ENCODE measurements at places on chromosomes 12 and 14.
A peak's percentile ranks its signal among the peaks of the same experiment; 100 is the strongest.

DNA sequence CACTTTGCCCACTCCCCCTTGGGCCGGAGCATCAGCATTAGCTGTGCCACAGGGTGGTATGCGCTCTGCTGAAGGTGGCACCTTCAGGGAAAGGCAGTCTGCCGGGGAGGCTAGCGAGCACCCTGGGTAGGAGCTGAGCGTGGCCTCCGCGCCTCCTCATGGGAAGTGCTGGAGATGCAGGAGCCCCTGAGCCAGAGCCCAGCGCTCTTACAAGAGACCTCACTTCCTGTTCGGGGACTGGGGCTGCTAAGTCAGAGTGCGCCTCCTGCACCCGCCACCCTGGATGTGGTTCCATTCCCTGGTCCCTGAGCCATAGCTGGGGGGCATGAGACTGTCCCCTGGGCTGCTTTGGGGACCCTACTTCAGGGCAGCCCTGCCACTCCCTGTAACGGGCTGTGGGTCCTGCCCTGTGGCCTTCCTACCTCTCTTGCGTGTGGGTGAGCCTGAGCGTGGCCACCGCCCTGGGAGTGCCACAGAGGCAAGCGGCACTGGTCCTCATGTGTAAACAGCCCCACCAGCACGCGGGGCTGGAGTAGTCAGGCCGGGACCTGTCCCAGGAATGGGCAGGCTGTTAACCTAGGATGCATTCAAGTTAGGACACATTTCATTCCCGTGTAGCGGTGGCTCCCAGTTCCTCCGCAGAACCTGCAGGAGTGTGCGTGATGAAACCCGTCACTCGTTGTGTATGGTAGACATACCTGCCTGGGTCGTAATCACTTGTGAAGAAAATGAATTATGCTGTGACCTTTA lies 19.4 kb downstream of the COA8 start:
- H3K4me3 ChIP-seq, result no peak overlapping the region
- no peaks in the 10 kb centered on the region for H3K27me3 ChIP-seq
- no peak overlapping the region for H3K27ac ChIP-seq
- peaks cover 35% of the 10 kb centered on the region for H3K36me3 ChIP-seq

- no peak overlapping the region for H3K4me3 ChIP-seq
- H3K4me1 ChIP-seq, result no peaks in the 10 kb centered on the region
- no peaks in the 10 kb centered on the region for H3K27me3 ChIP-seq
- H3K27ac ChIP-seq, result no peak overlapping the region
- no peak for DNase-seq
Observed at GRCh38 chr12:2634471-2634870, 160.3 kb upstream of the FKBP4 start.

GRCh38 chr14:77214216-77214615 lies 32.6 kb downstream of the TMEM63C start:
- H3K27me3 ChIP-seq, result no peaks in the 10 kb centered on the region
- H3K4me3 ChIP-seq, result no peak overlapping the region
- peaks cover 23% of the 10 kb centered on the region for H3K36me3 ChIP-seq
- no peak overlapping the region for H3K27ac ChIP-seq
- H3K4me1 ChIP-seq, result peaks cover 17% of the 10 kb centered on the region
- no peak for DNase-seq

DNA sequence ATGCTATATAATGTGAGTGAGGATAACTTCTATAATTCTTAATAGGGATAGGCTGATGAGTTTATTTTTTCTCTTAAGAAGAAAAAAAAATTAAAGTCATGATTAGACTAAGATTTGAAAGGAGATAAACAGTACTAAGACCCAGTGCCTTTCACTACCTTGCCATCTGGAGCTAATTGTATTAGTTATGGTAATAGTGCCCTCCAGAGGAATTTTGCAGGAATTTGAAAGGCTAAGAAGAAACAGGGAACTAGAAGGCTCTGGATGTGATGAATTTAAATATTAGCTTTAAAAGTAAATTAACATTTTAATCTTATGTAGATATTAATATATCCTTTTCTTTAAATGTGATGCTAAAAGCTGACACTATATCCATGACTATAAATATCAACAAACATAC lies 36.6 kb upstream of the PIK3C2G start:
- H3K27ac ChIP-seq, result no peak overlapping the region
- peak; percentile 68 for DNase-seq
- no peaks in the 10 kb centered on the region for H3K36me3 ChIP-seq
- H3K27me3 ChIP-seq, result no peaks in the 10 kb centered on the region
- no peak overlapping the region for H3K4me3 ChIP-seq

- H3K27ac ChIP-seq, result no peak overlapping the region
- no peak overlapping the region for H3K4me3 ChIP-seq
- DNase-seq, result no peak
- H3K27me3 ChIP-seq, result no peaks in the 10 kb centered on the region
Observed at GRCh38 chr14:88209273-88209672, 113.8 kb downstream of the KCNK10 start.

DNA sequence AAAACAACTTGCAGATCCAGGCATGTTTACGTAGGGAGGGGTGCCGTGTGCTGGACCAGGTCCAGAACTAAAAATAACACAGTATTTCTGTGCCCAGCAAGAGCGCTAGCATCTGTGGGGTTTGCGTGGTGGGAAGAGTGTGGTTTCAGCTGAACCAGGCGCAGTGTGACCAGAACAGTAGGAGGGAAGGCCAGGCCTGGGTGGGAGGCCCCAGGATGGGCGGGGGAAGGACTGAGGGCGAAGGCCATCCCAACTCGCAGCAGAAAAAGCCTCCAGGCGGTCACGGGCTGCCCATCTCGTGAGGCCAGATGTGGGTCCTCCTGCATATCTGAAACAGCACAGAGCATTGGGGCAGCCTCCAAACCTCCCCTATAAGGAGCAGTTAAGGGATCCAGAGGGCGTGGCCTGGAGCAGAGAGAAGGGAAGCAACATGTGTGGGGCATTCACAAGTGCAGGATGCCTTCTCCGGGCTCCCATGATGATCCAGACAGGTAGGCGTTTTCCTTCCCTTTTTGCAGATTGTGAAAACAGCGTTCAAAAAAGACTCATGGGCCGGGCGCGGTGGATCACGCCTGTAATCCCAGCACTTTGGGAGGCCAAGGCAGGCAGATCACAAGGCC lies 17.8 kb upstream of the CD9 start:
- no peak overlapping the region for H3K4me3 ChIP-seq
- peak overlapping the region; percentile 79 for H3K27ac ChIP-seq
- peaks cover 36% of the 10 kb centered on the region for H3K4me1 ChIP-seq

GRCh38 chr12:6695313-6696045 lies 5.1 kb downstream of the PIANP start:
- H3K4me3 ChIP-seq, result no peak overlapping the region
- no peak for DNase-seq
- peaks cover 16% of the 10 kb centered on the region for H3K4me1 ChIP-seq
- H3K27me3 ChIP-seq, result peaks cover 5% of the 10 kb centered on the region

GRCh38 chr12:130557886-130558765 lies 158.0 kb downstream of the RIMBP2 start:
- peaks cover 2% of the 10 kb centered on the region for H3K36me3 ChIP-seq
- H3K27me3 ChIP-seq, result no peaks in the 10 kb centered on the region
- DNase-seq, result no peak

- H3K36me3 ChIP-seq, result peaks cover 3% of the 10 kb centered on the region
- no peaks in the 10 kb centered on the region for H3K27me3 ChIP-seq
- H3K4me3 ChIP-seq, result no peak overlapping the region
- H3K27ac ChIP-seq, result peak overlapping the region; percentile 40
- DNase-seq, result no peak
Observed at GRCh38 chr12:2358986-2359658, 306.3 kb downstream of the CACNA1C start.

DNA sequence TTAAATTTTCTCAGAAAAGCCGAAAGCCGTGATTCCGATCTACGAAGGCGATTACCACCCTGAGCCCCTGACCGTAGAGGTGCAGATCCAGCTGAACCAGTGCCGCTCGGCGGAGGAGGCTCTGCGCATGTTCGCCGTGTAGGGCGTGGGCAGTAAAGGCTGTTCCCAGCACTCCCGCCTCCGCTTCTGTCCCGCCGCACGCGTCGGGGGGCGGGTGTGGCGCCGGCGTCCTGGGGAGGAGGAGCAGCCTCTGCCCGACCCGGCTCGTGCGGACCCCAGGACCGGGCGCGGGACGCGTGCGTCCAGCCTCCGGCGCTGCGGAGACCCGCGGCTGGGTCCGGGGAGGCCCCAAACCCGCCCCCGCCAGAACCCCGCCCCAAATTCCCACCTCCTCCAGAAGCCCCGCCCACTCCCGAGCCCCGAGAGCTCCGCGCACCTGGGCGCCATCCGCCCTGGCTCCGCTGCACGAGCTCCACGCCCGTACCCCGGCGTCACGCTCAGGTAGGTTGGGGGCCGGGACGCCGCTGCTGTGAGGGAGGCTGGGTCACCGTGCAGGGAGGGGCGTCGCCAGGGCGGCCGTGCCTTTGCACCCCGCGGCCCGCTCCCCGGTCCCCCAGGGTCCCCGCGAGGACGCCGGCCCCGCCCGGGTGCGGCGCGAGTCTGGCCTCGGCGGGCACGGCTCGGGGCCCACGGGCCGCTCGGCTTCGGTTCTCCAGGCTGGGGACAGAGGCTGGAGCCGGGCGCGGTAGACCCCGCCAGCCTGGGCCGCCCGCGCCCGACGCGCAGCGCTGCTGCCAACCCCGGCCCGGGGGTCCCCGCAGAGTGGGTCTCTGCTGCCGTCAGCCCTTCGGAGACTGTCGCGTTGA lies at the start of gene B3GNT4:
TSS of gene B3GNT4 (plus strand) at position 409 of the 866 bp plus-strand sequence. CDS start 910 bp downstream, outside the sequence.
- peaks cover 24% of the 10 kb centered on the region for H3K4me1 ChIP-seq
- H3K27me3 ChIP-seq, result peaks cover 39% of the 10 kb centered on the region
- DNase-seq, result peak; percentile 41
- no peak within 1 kb of the TSS for H3K27ac ChIP-seq

GRCh38 chr14:71060825-71061455 lies 153.7 kb downstream of the PCNX1 start:
- peaks cover 6% of the 10 kb centered on the region for H3K36me3 ChIP-seq
- no peak for DNase-seq
- no peak overlapping the region for H3K27ac ChIP-seq
- no peak overlapping the region for H3K4me3 ChIP-seq
- no peaks in the 10 kb centered on the region for H3K4me1 ChIP-seq
- no peaks in the 10 kb centered on the region for H3K27me3 ChIP-seq

DNA sequence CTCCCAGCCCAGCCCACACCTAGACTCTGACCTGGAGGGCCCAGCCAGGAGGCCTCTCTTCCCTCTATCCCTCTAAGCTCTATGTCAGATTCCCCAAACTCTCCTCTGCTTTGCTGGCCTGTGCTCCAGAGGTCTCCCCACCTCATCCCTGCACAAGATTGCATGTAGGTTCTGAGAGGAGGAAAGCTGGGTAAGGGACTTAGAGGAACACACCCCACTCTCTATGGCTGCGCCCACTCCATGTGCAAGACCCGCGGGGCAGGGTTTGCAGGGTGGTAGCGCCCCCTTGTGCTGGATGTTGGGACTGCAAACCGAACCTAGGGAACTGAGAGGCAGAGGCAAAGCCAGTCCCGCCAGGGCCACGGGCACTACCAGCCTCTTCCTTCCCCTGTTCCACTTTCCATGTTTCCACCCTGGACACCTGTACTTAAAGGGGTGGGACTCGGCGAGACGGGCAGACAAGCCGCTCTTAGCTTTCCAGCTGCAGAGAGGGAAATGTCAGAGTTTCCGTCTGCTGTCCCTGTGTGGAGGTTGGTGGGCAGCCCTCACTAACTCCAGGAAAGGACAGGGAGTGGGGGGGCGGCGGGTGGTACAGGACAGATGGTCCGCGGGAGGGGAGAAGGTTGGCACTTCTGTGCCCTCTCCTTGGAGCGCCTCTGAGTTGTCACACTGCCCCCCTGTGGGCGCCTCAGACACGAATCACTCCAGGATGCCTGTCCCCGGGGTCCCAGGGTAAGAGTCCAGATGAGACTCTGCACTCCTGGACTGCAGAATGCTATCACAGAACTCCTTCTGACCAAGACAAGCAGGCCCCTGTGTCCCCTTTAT lies 16.8 kb downstream of the MMP14 start:
- H3K4me3 ChIP-seq, result peak overlapping the region; percentile 46
- H3K4me1 ChIP-seq, result peaks cover 42% of the 10 kb centered on the region
- no peaks in the 10 kb centered on the region for H3K27me3 ChIP-seq
- no peak for DNase-seq

DNA sequence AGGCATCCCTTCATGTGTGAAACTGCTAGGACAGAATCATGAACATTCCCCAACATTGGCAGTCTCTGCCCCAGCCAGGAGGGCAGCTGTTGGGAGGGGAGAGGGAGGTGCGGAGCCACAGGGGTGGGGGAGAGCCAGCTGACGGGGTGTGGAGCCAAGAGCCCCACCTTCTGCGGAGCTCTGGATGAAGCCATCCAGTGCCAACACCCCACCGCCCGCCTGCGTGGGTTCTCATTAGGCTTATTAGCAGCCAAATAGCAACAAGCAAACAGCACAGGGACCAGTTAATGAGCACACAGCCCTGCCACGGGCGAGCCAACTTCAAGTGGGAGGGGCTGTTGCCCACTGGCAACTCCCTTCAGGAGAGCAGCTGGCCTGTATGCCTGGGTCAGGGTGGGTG lies 12.1 kb downstream of the LTBP2 start:
- H3K27me3 ChIP-seq, result no peaks in the 10 kb centered on the region
- H3K4me1 ChIP-seq, result peaks cover 24% of the 10 kb centered on the region
- no peak for DNase-seq
- no peaks in the 10 kb centered on the region for H3K36me3 ChIP-seq
- H3K27ac ChIP-seq, result no peak overlapping the region
- H3K4me3 ChIP-seq, result no peak overlapping the region

DNA sequence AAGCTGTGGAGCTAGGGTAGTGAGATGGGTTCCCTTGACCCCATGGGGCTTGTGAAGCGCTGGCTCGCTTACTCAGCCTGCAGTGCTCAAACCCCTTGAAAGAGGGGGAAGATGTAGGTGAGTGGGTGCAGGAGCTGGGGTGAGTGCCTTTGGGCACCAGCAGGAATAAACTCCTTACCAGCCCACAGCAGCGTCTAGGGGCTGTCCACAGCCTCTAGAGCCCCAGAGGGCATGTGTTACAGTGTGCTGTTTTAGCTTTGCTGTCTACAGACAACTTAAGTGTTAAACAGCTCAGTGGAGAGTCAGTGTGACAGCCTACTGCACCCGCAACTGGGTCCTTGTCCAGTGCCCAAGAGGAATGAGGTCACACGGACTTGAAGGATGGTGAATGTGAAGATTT lies 48.0 kb downstream of the TSPAN8 start:
- no peak overlapping the region for H3K4me3 ChIP-seq
- DNase-seq, result no peak
- H3K36me3 ChIP-seq, result no peaks in the 10 kb centered on the region
- no peaks in the 10 kb centered on the region for H3K4me1 ChIP-seq

GRCh38 chr12:88782351-88782750 lies 202.1 kb upstream of the KITLG start:
- no peaks in the 10 kb centered on the region for H3K36me3 ChIP-seq
- H3K4me3 ChIP-seq, result no peak overlapping the region
- H3K27ac ChIP-seq, result no peak overlapping the region
- no peaks in the 10 kb centered on the region for H3K27me3 ChIP-seq
- DNase-seq, result no peak
- no peaks in the 10 kb centered on the region for H3K4me1 ChIP-seq

- no peak overlapping the region for H3K4me3 ChIP-seq
- H3K4me1 ChIP-seq, result no peaks in the 10 kb centered on the region
- H3K27ac ChIP-seq, result no peak overlapping the region
- no peaks in the 10 kb centered on the region for H3K36me3 ChIP-seq
Observed at GRCh38 chr12:11941606-11942337, 129.0 kb upstream of the BCL2L14 start.

GRCh38 chr12:94110258-94110657 lies 38.1 kb upstream of the PLXNC1 start:
- no peak overlapping the region for H3K27ac ChIP-seq
- H3K4me1 ChIP-seq, result no peaks in the 10 kb centered on the region
- no peaks in the 10 kb centered on the region for H3K27me3 ChIP-seq
- no peaks in the 10 kb centered on the region for H3K36me3 ChIP-seq
- no peak for DNase-seq
